Cardiac fibroblast (primary cell): ENCODE measurements at places on chromosomes 6 and 20.

GRCh38 chr6:120278689-120279396 is 929.3 kb upstream of the MAN1A1 start:
- DNase-seq: no peak

GRCh38 chr6:133512410-133513016 is 271.4 kb downstream of the EYA4 start:
- DNase-seq: peak; percentile 73

DNA sequence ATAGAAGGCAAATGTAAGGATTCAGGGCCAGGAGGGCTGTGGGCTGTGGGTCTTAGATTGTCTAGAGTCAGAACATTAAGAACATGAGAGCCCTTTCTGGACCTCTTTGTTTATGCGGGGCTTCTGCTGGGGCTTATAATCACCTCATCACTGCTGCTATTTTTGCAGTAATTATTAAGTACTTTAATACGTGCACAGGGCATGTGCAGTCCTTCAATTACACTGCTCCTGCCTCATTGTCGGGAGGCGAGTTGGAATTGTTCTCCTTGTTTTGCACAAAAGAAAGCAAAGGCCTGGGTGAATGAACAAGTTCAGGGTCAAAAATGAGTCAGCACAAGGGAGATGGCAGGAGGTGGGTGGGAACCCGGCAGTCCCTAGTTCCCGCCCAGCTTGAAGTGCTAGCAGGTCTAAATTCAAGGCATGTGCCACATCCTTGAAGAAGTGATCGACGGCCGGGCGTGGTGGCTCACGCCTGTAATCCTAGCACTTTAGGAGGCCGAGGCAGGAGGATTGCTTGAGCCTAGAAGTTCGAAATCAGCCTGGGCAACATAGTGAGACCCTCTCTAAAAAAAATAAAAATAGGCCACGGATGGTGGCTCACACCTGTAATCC is 34.4 kb upstream of the PTPN1 start:
- DNase-seq: peak; percentile 74

DNA sequence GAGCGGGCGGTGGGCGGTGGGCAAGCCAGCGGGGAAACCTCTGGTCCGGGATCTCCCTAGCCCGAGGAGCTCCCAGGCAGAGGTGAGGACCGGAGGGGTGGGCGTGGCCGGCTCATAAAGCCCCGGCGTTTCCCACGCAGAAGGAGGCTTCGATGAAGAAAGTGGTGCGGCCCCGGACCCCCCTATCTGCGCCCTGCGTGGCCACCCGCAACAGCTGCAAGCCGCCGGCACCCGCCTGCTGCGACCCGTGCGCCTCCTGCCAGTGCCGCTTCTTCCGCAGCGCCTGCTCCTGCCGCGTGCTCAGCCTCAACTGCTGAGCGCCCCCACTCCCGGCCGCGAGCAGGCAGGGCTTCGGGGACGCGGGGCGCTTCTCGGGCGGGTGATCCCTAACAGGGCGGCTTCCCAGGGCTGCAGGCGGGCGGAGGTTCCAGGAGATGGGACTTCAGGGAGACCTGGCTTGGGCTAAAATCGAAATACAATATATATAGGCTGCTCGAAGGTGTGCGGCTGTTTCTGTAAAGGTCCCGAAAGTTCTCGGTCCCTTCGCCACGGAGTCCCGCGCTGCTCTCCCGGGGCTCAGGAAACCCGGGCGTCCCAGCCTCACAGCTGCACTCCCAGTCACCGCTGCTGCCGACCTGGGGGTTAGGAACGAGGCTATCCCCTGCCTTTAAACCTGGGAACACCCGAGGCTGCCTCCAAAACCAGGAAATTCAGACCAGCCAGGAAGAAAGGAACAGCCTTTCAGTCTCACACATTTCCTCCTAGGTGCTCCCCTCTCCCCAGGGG is 27.8 kb downstream of the ASIP start:
- DNase-seq: peak; percentile 24

DNA sequence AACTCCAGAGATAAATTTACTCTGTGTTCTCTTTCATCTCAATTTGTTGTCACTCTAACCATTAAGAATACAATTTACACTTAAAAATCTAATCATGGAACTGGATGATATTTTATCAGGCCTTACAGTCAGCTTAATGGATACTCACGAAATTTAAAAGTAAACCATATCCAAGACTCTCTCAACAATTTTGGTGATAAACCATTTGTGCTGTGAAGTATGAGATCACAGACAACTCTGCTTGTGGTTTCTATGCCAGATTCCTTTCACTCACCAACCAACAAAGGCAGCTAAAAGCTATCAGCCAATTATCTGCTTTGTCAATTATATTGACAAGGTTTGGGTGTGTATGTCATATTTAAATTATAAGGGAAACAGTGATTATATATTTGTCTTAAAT is 155.8 kb downstream of the TRDN start:
- no peak for DNase-seq
